NCI-H1417 treated with DMSO at 0.1 percent for 48 hours (cell line): ENCODE measurements at places on chromosomes 2 and 18.

GRCh38 chr2:13596233-13596632 is 879.5 kb downstream of the TRIB2 start:
- DNase-seq: no peak

DNA sequence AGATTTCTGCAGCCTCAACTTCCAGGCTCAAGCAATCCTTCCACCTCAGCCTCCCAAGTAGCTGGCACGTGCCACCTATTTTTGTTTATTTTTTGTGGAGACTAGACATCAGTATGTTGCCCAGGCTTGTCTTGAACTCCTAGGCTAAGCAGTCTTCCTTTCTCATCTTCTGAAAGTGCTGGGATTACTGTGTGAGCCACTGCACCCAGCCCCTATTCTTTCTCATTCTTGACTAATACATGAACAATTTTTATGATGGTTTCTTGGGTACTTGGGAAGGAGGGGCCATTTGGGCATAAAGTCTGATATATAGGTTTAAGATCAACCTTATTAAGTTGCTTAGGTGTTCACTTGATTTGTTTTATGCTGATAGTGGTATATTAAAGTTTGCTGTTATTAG is 26.2 kb downstream of the EPC2 start:
- no peak for DNase-seq

DNA sequence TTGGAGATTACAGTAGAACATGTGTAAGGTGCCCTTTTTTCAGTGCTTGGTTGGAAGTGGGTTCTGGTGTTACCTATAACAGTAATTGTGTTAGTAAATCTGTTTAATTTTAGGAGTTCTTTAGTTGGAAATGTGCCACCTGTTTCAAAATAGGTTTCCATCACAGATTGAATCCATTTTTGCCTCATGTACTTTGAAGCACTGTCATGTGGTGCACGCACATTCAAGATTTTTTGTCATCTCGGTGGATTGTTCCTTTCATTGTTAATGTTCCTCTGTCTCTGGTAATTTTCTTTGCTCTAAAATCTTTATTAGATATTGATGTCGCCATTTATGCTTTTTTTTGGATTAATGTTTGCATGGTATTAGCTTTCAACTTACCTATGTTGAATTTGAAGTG is 1.3 kb downstream of the ATP9B start:
- no peak for DNase-seq

DNA sequence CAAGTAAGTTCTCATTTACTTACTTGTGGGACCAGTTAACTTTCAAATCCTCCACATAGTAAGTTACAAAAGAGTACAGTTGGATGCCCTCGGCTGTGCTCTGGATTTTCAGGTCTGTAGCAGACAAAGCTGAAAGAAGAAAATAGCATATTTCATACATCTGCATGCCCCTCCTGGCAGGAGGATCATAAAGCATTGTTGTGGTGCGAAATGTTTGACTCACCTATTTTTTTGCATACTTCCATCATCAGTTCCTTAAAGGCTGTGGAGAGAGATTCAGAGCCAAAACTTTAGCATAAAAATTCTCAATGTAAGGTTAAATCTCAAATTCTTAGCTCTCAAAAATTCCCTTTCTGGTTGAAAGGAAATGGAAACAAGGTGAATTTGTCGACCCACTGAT is 70.8 kb upstream of the LPIN2 start:
- DNase-seq: no peak

DNA sequence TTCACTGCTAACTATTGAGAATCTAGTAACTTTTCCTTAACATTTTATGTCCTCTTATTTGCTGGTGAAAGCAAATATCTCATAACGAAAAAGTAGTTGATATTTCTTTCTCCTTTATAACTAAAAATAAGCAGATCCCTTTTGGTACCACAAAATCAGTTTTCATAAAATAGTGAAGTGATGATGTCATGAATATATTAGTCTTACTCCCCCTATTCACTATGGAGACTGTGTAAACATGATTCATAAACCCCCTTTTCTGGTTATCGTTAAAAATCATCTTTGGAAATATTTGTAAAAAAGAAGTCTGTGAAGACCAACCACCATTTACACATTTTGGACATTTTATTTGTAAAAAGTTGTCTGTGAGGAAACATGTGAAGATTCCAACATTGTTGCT is 734.9 kb downstream of the NUP35 start:
- DNase-seq: no peak

GRCh38 chr2:185279999-185280398 is 458.6 kb upstream of the FSIP2 start:
- DNase-seq: no peak

DNA sequence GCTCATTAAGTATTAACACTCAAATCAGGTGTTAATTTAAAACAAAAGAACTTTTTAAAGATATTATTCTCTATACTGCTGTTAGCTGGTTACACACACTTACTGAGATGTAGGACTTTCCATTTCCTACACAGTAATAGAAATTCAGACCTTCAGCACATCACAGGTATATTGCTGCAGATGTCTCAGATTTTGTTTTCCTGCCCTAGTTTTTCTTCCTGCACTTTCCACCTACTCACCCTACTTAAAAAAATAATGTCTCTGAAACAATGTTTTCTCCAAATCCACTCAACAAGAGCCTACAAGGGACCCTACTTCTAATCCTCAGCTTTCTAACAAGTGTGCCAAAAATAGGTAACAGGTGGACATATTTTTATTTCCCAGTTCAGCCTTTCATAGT is 43.9 kb downstream of the DYM start:
- DNase-seq: no peak

DNA sequence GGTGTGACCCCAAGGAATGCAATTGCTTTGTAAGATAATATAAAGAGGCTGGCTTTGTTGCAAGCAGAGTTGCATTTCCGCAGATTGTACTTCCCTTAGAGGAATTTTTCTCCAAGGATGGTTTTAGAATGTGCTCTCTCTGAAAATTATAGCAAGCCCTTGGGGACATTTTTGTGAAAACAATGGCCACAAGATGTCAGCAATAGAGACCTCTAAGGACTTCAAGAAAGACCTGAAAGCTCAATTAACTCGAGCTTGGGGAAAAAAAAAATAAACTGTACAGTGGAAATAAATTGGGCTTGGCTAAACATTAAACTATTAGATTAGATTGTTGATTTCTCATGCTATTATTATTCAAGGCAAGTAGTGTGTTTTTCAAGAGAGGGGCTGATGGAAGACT is 81.3 kb upstream of the KYNU start:
- no peak for DNase-seq
